Activated CD4-positive, alpha-beta memory T cell treated with anti-CD3 and anti-CD28 coated beads for 36 hours (primary cell): ENCODE measurements at places on chromosomes 4 and X. TPM values are rescaled to one million over a fixed set of nuclear protein-coding genes. Genes with fewer than 3 reads are reported as not detected.

DNA sequence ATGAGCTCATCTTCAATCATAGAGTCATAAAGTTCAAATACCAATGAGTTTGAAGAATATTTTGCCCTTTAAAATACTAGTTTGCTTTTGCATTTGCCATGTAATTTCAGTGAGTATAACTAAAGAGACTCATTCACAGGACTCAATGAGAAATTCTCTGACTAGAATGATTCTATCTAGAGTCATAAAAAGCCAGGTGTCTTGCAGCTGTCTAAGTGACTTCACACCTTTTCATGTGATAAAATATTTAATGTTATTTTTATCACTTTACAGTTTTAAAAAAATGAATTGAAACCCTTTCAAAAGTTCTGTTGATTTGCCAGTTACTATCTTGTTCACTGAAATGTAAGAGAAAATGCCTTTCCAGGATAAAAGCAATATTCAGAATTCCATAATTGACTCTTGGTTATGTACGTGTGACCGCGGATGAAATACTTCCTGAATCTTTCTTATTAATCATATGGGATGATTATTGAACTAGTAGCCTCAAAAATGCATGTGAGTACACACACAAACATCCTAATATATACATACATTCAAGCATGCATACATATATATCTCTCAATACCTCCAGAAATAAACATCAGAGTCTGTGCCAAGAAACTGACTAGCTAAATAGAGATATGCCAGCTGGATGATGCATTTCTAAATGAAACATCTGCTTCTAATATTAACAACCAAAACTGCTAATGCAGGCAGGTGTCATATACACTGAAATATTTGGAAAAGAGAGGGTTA is 87.0 kb downstream of the GABRB1 start:
- no peak for DNase-seq

- DNase-seq: no peak
These were observed 205.7 kb downstream of the FAT4 start for GRCh38 chr4:125520258-125520990.

DNA sequence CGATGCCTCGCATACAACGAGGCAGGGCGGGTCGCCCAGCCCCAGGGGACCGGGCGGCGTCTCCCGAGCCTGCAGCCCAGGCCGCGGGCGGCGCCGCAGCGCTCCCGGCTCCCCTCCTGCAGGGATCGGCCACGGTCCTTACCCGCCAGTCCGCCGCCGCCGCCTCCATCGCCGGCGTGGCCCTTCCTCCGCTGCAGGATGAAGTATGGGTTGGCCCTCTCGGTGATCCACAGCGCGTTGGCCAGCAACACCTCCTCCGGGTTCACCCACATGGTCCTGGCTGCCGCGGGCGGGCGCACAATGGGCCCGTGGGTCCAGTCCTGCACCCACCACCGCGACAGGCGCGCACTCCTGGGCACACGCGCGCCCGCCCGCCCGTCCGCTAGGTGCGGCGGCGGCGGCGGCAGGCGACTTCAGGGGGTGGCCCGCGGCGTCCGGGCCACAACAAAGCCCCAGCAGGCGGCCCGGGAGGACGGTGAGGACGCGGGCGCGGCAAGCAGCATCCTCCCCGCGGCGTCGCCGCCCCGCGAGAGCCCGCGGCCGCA is 339 bp downstream of the TBC1D9 start:
- DNase-seq: peak; percentile 16

INTU gene
- 0.19 TPM for total RNA-seq
